ENCODE measurements at places on chromosomes 7 and 10. TPM values are rescaled to one million over a fixed set of nuclear protein-coding genes. Genes with fewer than 3 reads are reported as not detected.

DNA sequence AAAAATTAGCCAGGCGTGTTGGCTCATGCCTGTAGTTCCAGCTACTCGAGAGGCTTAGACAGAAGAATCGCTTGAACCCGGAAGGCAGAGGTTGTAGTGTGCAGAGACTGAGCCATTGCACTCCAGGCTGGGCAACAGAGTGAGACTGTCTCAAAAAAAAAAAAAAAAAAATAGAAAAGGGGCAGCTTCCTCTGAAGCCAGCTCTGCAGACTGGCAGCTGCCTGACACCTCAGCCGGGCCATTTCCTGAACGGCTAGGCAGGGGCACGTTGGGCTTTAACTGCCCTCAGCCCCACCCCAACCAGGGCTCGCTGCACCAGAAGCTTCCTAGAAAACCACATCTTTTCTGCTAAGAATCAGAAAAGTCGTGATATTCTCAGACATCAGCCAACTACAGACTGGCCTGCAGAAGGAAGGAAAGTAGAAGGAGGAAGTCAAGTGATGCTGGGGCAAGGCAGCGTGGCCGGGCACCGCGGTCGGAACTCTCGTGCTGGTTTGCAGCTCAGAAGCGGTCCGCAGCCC, 38.0 kb downstream of the PRKAG2 start:
- no peaks in the 10 kb centered on the region for H3K36me3 ChIP-seq
- DNase-seq: no peak
- H3K4me3 ChIP-seq: no peak overlapping the region
- no peak overlapping the region for H3K27ac ChIP-seq

- no peaks in the 10 kb centered on the region for H3K36me3 ChIP-seq
- H3K27me3 ChIP-seq: no peaks in the 10 kb centered on the region
- H3K4me3 ChIP-seq: no peak overlapping the region
- peaks cover 10% of the 10 kb centered on the region for H3K4me1 ChIP-seq
- DNase-seq: no peak
Observed at GRCh38 chr10:87594864-87595263, 64.8 kb upstream of the PAPSS2 start.

The PTF1A gene
- total RNA-seq: not detected

DNA sequence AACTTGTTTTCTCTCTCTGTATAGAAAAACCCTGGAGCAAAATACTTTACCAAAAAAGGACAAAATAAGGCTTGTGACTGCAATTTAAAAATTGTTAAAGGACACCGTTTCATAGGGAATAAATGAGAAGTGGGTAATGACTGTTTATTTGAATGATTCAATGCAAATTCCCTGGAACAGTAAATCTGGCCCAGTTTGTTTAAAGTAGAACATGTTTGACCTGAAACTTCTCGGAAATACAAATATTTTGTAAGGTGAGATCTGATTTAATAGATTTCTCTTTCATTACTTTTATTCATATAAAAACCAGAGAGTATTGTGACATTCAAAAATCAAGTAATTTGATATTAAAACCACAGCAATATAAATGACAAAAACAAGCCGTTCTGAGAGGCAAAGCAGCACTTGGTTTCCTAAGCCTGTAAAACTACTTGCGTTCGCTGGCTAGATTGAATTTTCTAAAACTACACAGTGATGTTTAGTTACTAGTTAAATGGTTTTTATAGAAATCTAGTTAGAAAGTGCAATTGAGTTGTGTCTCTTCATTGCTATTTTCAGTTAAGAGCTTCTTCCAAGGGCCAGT, 76.8 kb upstream of the PITRM1 start:
- H3K27ac ChIP-seq: peak overlapping the region; percentile 91
- peaks cover 7% of the 10 kb centered on the region for H3K4me1 ChIP-seq
- no peaks in the 10 kb centered on the region for H3K36me3 ChIP-seq
- H3K27me3 ChIP-seq: no peaks in the 10 kb centered on the region
- no peak for DNase-seq

The TRPV5 gene
- not detected for total RNA-seq

- no peaks in the 10 kb centered on the region for H3K27me3 ChIP-seq
- H3K4me1 ChIP-seq: peaks cover 4% of the 10 kb centered on the region
- H3K27ac ChIP-seq: no peak overlapping the region
- DNase-seq: no peak
- no peak overlapping the region for H3K4me3 ChIP-seq
Observed at GRCh38 chr7:114540291-114540690, 125.7 kb downstream of the FOXP2 start.

DNA sequence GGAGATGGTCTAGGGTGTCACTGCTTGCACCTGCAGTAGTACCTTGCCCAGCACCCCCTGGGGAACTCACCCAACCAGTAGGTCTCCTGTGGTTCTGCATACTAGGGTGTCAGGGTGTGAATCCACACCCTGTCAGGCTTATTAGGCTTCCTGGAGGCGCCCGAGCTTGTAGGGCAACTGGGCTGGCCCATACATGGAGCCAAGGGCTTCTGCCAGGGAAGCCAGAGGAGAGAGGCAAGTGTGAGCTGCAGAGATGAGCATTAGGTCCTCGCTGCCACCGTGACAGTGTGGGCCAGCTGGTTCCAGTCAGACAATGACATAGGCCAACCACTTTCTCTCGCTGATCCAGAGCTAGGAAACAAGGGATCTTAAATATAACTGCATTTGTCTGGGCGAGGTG, 11.2 kb downstream of the MXI1 start:
- H3K27ac ChIP-seq: no peak overlapping the region
- H3K4me3 ChIP-seq: no peak overlapping the region
- peaks cover 79% of the 10 kb centered on the region for H3K4me1 ChIP-seq
- DNase-seq: no peak
- no peaks in the 10 kb centered on the region for H3K36me3 ChIP-seq

DNA sequence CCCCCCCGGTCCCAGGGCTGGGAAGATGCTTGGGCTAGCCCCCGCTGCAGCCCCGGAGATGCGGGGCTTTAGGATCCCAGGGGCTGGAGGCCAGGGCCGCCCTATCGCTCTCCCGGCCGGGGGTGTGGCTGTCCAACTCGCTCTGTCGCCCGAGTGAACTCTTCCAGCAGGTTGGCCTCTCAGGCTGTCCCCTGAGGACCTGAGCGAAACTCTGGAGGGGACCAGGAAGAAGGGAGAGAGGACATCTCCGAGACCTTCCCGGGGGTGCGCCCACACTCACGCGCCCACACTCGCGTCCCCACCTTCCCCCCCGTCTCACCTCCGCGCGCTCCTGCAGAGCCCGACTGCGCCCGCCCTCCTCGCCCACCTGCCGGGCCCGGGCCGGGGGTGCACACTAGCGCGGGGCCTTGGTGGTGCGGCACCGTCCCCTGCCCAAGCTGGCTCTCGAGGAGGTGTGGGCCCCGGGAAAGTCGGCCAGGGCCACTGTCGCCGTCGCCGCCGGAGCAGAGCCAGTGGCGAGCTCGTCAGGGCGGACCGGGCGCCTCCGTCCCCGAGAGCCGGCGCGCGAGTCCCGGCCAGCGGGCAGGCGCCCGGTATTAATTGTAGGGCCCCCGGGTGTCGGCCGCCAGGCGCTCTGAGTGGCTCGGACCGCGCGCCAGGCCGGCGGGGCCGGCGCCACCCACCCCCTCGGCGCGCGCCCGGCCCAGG, 101.7 kb upstream of the SVIL start:
- H3K27ac ChIP-seq: peak overlapping the region; percentile 97
- H3K36me3 ChIP-seq: no peaks in the 10 kb centered on the region
- no peak for DNase-seq
- H3K27me3 ChIP-seq: no peaks in the 10 kb centered on the region
- peak overlapping the region; percentile 97 for H3K4me3 ChIP-seq
- H3K4me1 ChIP-seq: peaks cover 12% of the 10 kb centered on the region

The PAX4 gene
- total RNA-seq: not detected

- no peak overlapping the region for H3K27ac ChIP-seq
- no peak for DNase-seq
- no peak overlapping the region for H3K4me3 ChIP-seq
- no peaks in the 10 kb centered on the region for H3K27me3 ChIP-seq
- H3K4me1 ChIP-seq: no peaks in the 10 kb centered on the region
Observed at GRCh38 chr10:121952226-121952625, 22.8 kb downstream of the NSMCE4A start.

GRCh38 chr10:7541137-7542087, 125.4 kb downstream of the ITIH5 start:
- no peaks in the 10 kb centered on the region for H3K27me3 ChIP-seq
- H3K4me3 ChIP-seq: no peak overlapping the region
- DNase-seq: no peak
- H3K27ac ChIP-seq: peak overlapping the region; percentile 25
- H3K36me3 ChIP-seq: no peaks in the 10 kb centered on the region
- H3K4me1 ChIP-seq: peaks cover 15% of the 10 kb centered on the region

DNA sequence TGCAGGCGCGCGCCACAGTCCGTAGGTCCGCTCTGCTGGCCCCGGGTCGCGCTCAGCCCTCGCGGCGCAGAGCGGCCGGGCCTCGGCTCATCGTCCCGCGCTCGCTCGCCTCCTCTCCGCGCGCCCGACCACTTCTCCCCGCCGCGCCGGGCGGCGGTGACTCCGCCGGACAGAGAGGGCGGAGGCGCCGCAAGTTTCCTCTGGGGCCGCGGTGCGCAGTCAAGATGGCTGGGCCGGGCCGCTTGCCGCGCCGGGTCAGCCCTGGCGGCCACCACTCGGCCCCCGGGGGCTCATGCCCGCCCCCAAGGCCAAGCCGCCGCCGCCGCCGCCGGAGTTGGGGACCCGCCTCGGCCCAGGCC, 441 bp downstream of the FZD8 start:
- no peaks in the 10 kb centered on the region for H3K27me3 ChIP-seq
- H3K4me3 ChIP-seq: peak overlapping the region; percentile 88
- no peaks in the 10 kb centered on the region for H3K36me3 ChIP-seq
- peaks cover 33% of the 10 kb centered on the region for H3K4me1 ChIP-seq
- peak overlapping the region; percentile 96 for H3K27ac ChIP-seq

DNA sequence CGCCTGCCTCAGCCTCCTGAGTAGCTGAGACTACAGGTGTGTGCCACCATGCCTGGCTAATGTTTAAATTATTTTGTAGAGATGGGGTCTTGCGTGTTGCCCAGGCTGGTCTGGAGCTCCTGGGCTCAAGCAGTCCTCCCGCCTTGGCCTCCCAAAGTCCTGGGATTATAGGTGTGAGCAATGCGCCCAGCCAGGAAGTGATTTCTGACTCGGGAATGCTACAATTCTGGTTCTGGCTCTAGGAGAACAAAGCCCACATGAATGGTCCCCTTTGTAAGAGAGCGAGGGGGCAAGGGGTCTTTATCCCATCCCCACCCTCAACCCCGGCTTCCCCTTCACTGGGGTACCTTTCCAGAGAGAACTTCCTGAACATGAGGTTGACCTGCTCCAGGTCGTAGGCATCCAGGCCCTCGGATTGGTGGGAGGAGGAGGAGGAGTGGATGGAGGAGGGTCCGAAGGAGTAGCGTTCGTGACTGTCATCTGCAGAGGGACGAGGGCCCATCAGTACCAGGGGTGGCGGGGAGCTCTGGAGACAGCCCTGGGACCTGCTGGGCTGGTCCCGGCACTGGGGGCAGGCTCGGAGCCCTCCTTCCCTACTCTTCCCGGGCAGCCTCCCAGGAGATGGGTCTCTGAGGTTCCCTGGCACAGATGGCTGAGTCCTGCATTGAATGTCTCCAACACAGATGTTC, 79.9 kb upstream of the GNA12 start:
- no peaks in the 10 kb centered on the region for H3K27me3 ChIP-seq
- no peak overlapping the region for H3K27ac ChIP-seq
- no peak for DNase-seq
- H3K36me3 ChIP-seq: no peaks in the 10 kb centered on the region
- no peaks in the 10 kb centered on the region for H3K4me1 ChIP-seq
- H3K4me3 ChIP-seq: no peak overlapping the region

GRCh38 chr10:63711867-63712716, 190.9 kb downstream of the REEP3 start:
- H3K27me3 ChIP-seq: no peaks in the 10 kb centered on the region
- peak overlapping the region; percentile 29 for H3K4me3 ChIP-seq
- H3K36me3 ChIP-seq: no peaks in the 10 kb centered on the region
- peak; percentile 91 for DNase-seq
- peak overlapping the region; percentile 78 for H3K27ac ChIP-seq

DNA sequence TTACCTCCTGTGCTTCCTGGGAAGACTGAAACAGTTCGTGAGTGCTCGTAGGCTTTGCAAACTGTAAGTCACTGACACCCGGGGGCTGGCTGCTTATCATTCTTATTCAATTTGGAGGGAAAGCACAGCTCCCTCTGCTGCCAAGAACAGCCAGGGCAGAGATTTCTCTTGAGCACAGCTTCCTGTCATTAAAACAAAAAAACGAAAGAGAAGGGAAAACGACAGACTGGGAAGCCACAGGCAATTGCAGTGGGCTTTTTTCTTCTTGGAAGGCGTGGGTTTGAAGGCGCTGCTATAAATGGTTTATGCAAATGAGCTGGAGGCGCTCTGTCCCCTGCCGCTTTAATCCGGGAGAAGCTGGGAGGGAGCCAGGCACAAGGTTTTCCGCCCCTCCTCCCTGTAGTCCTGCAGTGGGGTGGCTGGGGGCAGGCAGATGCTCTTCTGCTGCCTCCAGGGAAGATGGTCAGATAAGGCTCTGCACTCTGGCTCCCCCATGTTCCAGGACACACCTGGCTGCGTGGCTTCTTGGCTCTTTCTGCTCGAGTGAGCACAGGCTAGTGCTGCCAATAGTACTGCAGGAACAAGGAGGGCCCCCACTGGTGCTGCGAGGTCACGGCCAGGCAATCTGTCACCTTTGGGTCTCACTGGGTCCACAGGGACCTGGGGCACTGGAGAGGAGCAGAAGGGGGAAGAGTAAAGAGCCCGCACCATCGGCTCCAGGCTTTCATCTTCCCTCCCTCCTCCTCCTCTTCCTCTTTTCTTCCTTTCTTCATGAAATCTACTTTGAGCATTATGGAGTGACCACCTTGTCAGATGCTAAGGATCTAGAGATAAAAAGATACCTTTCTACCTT, 49.5 kb downstream of the NEURL1 start:
- H3K27ac ChIP-seq: no peak overlapping the region
- peak overlapping the region; percentile 70 for H3K4me3 ChIP-seq
- H3K36me3 ChIP-seq: no peaks in the 10 kb centered on the region

The MPLKIP gene
- total RNA-seq: 20.2 TPM

- peaks cover 5% of the 10 kb centered on the region for H3K36me3 ChIP-seq
- no peaks in the 10 kb centered on the region for H3K4me1 ChIP-seq
- H3K4me3 ChIP-seq: no peak overlapping the region
Observed at GRCh38 chr10:15112657-15113056, 15.5 kb downstream of the RPP38 start.

The ITIH2 gene
- not detected for total RNA-seq

The UNCX gene
- total RNA-seq: not detected

DNA sequence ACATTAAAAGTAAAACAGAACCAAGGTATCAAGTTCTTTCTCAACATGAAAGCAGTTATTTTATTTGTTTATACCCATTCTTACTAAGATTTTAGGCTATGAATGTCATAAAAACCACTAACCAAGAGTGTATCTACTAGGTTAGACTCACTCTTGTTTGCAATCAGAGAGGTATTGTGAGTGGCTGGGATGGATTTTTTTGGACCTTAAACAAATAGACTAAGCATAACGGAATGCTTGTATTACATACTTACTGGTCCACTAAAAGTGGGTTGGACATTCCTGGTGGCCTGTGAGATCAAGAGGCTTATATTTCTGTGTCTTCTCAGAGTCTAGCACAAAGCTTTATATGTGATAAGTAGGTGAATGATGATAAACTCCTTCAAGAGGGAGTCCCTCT, 32.6 kb upstream of the CBLL1 start:
- no peak overlapping the region for H3K27ac ChIP-seq
- no peaks in the 10 kb centered on the region for H3K36me3 ChIP-seq
- no peaks in the 10 kb centered on the region for H3K27me3 ChIP-seq
- H3K4me3 ChIP-seq: no peak overlapping the region
- DNase-seq: no peak

GRCh38 chr7:94423863-94424735, 29.4 kb downstream of the COL1A2 start:
- H3K27me3 ChIP-seq: no peaks in the 10 kb centered on the region
- no peak for DNase-seq
- H3K4me1 ChIP-seq: peaks cover 25% of the 10 kb centered on the region

GRCh38 chr10:77463499-77463898, 174.1 kb downstream of the KCNMA1 start:
- H3K4me3 ChIP-seq: no peak overlapping the region
- peak overlapping the region; percentile 12 for H3K27ac ChIP-seq
- no peaks in the 10 kb centered on the region for H3K27me3 ChIP-seq
- H3K36me3 ChIP-seq: no peaks in the 10 kb centered on the region
- peaks cover 66% of the 10 kb centered on the region for H3K4me1 ChIP-seq

The SFTPA1 gene
- total RNA-seq: not detected
